ENCODE measurements at places on chromosomes 3 and 15.

- no peak for DNase-seq
These were observed 118.1 kb downstream of the SLC25A26 start for GRCh38 chr3:66338927-66339326.

- DNase-seq = no peak
These were observed 7.9 kb downstream of the RTF1 start for GRCh38 chr15:41424809-41425208.

GRCh38 chr15:67575039-67575502, 32.6 kb downstream of the MAP2K5 start:
- DNase-seq = no peak

- peak; percentile 33 for DNase-seq
These were observed 756 bp upstream of the CAMK2N2 start for GRCh38 chr3:184261854-184262763.
